ENCODE measurements at places on chromosomes 2 and 18.

DNA sequence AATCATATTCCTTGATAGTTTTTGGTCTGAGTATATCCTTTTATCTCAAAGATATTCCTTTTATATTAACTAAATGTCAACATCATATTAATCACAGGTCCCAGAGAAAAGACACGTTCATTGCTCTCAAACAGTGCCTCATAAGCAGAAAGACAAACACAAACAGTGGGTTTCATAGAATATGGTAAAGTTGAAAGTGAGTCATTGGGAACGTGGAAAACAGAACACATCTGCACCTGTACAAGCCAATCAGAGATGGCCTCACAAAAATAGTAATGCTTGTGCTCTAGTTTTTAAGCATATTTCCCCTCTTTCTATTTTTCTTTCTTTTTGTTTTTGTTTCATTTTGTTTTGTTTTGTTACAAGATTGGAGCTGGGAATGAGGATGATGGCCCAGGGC lies 328.4 kb upstream of the MAP2 start:
- DNase-seq = no peak

- DNase-seq = no peak
Observed at GRCh38 chr2:170206246-170206645, 28.3 kb downstream of the MYO3B start.

GRCh38 chr2:196338440-196338839 lies 167.1 kb upstream of the STK17B start:
- no peak for DNase-seq

DNA sequence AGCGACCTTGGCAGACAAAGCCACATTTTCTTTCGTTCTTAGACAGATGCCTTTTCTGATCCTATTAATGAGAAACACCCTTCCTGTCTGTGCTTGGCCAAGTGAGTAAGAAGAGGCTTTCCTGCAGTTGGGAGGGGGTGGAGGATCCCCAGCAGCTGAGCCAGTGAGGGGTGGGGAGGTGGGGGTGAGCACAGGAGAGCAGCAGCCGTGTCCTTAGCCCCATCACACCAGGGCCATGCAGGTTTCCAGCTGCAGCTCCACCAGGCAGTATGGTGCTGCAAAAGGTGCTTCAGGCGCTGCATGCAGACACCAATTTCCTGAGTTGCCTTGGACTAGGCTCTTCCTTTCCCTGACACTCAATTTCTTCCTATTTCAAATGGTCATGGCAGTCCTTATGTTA lies 123.3 kb upstream of the SIX2 start:
- DNase-seq = no peak

DNA sequence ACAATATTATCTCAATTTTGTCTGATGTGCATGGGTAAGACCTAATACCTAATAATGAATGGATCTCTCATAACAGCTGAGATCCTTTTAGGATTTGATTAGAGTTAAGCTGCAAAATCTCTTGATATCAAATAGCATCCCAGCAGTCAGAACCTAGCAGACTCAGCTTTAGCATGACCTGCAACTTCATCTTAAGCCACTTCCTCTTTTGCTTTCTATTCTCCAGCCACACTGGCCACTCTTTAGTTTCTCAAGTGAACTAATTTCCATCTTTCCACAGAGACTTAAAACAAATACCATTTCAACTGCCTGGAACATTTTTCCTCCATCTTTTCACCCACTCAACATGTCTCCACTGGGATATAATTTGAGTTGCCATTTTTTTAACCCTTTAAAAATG lies 1251.6 kb upstream of the ZEB2 start:
- DNase-seq = no peak

- no peak for DNase-seq
Observed at GRCh38 chr2:137250401-137250800, 485.1 kb downstream of the THSD7B start.

DNA sequence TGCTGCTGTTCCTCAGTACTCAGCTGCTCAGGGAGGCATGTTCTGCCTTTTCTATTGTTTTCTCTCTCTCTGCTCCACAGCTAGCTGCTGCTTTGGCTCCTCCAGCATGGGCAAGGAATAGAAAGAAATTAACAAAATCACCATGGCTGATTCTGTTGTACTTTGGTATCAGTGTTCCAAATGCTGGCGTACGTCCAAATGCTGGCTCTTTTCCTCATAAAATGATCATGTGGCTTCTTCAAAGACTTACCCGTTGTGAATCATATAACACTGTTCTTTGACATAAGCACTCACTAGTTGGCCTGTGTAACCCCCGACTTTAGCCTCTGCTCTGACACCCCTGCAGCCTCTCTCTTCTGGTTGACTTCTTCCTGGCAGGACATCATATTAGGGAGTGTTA lies 547.6 kb downstream of the CPS1 start:
- no peak for DNase-seq

DNA sequence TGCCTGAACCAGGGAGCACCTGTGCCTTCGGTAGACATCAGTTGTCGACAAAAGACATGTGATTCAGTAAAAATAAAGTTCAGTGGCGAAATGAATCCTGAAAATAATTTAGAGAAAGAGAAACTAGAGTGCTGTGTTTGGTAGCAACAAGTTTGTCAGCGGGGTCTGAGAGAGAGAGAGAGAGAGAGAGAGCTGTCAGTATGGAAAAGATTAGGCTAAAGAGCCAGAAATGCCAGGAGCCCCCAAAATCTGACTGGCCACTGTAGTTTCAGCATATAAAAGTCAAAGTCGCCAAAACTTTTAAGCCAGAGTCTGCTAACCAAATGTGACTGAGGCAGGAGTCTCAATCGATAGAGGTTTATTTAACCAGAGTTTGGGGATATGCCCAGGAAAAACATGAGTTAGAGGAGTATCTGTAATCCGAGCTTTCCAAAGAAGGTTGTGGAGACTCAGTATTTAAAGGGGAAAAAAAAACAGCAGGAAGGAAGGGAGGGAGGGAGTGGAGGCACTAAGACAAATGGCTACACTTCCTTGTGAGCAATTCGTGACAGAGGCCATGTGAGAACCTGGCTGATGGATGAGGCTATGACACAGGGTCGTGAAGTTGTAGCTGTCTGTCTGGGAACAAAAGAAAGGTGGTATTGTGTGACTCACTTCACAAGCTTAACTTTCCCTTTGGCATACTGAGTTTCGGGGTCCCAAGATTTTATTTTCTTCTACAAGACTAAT lies 20.5 kb upstream of the GNAL start:
- DNase-seq = no peak

- peak; percentile 84 for DNase-seq
Observed at GRCh38 chr2:38105922-38106321, 30.0 kb upstream of the CYP1B1 start.

- no peak for DNase-seq
Observed at GRCh38 chr2:24237313-24237712, 62.5 kb downstream of the FAM228A start.

- no peak for DNase-seq
Observed at GRCh38 chr2:232541195-232541960, 1.9 kb downstream of the CHRNG start.

GRCh38 chr2:27664154-27664574 lies 475 bp downstream of the SLC4A1AP start:
- DNase-seq = no peak

- no peak for DNase-seq
Observed at GRCh38 chr2:226411727-226412360, 387.8 kb downstream of the IRS1 start.

DNA sequence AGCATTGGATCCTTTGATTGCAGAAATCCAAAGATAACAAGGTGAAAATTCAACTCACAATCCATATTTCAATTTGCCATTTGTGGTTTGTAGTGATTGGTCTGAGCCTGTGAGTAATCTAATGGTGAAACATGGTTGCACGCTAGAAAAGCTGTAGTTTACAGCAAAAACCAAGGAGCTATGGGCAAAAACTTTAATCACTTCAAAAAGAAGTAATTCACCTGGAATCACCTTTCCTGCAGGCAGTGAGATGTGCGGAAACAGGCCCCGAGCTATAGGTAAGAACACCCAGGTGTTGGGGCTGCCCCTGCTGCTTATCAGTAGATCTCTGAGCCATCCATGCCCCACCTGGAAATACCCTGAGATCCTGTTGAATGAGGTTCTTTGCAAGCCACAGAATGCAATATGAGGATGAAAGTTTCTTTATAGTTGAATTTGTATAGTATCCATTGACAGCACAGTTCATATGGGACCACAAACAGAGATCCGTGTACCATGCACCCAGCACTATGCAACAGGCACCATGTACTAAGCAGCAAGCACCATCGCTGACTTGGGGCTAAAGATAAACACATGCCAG lies 208.2 kb downstream of the SPP2 start:
- DNase-seq = no peak

- no peak for DNase-seq
Observed at GRCh38 chr2:211941216-211941747, 597.3 kb downstream of the ERBB4 start.

- DNase-seq = peak; percentile 40
Observed at GRCh38 chr2:69642709-69643601, 584 bp downstream of the AAK1 start.

GRCh38 chr2:215684448-215685237 lies 248.8 kb upstream of the FN1 start:
- no peak for DNase-seq

- DNase-seq = no peak
Observed at GRCh38 chr2:88038263-88039105, 17.1 kb downstream of the KRCC1 start.

DNA sequence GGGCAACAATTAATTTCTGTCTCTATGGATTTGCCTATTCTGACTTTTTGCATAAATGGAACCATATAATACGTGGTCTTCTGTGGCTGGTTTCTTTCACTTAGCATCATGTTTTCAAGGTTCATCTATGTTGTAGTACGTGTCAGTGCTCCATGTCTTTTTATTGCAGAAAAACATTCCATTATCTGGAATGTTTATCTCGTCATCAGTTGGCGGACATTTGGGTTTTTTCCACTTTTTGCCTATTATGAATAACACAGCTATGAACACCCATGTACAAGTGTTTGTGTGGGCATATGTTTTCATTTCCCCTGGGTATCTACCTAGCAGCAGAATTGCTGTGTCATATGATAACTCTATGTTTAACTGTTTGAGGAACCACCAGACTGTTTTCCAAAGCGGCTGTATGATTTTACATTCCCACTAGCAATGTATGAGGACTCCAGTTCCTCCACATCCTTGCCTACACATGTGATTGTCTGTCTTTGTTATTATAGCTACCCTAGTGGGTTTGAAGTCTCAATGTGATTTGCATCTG lies 49.9 kb downstream of the MYO7B start:
- DNase-seq = no peak

DNA sequence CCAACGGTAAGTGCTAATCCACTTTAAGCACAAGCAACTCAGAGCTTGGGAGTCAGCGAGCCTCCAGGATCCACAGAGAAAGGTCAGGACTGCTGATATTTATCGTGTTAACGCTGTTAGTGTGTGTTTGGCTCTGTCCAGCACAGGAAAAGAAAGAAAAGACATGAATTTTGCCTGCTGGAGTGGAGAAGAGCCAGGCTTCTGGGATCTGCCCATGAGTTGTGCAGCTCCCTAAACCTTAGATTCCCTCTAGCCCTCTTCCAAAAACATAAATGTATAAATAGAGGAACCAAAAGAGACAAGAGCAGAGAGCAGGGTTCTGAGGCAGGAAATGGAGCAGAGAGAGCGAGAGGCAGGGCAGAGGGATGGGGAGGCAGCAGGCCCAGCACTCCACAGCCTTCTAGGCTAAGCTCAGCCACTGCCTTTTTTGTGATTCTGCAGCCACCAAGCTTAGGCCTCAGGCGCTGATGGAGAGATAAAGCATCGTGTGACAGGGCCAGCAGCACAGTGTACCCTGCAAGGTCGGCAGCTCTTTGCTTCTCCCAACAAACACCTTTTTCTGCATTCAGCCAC lies 14.5 kb upstream of the MAT2A start:
- DNase-seq = peak; percentile 89

GRCh38 chr2:186595219-186595618 lies 5.4 kb downstream of the ITGAV start:
- DNase-seq = no peak

- DNase-seq = no peak
Observed at GRCh38 chr2:128260239-128261138, 58.2 kb downstream of the HS6ST1 start.

GRCh38 chr2:79982445-79982844 lies 322.1 kb downstream of the LRRTM1 start:
- no peak for DNase-seq

Measured in SK-N-DZ (cell line).